ENCODE measurements at places on chromosomes 11 and 22.
A peak's percentile ranks its signal among the peaks of the same experiment; 100 is the strongest.

DNA sequence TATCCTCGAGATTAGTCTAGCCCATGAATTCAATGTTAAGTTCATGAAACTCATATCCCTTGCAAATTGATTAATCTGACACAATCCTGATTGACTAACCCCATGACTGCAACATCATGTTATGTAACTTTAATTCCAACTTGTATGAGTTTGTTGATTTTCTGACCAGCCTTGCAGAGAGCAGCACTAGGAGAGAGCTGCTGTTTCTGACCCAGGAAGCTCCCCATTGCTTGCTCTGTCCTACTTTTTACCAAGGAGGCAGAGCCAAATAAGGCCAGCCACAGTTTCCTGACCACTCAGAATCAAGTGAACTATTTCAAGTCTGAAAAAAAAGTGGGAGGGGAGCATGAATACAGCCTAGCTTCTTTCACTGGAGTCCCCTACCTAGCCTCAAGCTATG lies 13.2 kb downstream of the MPZL3 start:
- no peak for DNase-seq

DNA sequence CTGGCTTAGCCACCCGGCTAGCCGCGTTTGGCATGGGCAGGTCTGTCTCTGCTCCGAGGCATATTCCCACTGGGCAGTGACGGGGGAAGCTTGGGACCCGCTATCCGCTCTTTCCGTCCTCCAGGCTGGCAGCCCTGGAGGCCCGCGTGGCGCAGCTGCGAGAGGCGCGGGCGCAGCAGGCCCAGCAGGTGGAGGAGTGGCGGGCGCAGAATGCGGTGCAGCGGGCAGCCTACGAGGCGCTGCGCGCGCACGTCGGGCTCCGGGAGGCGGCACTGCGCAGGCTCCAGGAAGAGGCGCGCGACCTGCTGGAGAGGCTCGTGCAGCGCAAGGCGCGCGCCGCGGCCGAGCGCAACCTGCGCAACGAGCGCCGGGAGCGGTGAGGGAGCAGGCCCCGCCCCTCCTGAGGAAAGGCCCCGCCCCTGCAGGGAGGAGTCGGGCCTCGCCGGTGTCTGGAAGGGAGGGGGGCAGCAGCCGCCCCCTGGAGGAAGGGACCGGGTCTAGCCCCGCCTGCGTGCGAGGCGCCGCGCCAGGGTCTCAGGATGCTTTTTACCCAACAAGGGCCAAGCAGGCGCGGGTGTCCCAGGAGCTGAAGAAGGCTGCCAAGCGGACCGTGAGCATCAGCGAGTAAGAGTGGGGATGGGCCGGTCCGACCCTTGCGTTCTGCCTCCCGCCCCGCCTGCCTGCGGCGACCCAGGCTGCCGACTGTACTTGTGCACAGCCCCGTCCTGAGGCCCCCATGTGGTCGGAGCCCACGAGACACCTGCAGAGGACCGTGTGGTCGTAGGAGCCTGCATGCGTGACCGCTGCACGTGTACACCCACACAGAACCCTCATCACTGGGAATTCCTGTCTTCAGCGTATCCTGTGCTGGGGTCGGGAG lies 7.9 kb downstream of the ATG16L2 start:
- DNase-seq: peak; percentile 90

GRCh38 chr11:67584205-67584880 lies 731 bp downstream of the GSTP1 start:
- DNase-seq: peak; percentile 38

DNA sequence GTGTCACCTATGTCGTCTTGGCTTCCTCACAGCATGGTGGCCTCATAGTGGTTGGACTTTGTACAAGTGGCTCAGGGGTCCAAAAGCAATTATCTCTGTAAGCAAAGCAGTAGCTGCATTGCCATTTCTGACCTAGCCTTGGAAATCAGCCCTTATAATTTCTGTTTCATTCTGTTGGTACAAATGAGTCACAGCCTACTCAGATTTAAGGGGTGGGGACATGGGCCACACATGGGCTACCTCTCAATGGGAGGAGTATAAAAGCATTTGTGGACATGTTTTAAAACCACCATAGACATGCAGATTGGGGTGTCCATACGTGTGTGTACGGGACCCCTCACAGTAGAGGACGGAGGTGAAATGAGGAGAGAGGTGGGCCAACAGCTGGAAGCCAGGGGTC lies 41.6 kb downstream of the CHRDL2 start:
- DNase-seq: no peak

DNA sequence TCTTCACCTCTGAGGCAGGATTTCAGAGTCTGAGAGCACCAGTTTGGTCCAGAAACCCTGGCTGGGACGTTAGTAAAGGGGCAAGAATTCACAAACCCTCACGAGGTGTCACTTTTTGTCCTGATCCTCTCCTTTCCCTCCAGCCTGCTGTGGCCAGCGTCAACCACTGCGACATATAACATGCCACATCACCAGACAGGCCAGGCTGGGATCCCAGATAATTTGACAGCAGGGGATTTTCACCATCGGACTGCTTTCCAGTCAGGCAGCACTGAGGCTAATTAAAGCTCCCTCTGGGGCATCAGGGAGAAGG lies 36.8 kb upstream of the RBFOX2 start:
- DNase-seq: no peak

DNA sequence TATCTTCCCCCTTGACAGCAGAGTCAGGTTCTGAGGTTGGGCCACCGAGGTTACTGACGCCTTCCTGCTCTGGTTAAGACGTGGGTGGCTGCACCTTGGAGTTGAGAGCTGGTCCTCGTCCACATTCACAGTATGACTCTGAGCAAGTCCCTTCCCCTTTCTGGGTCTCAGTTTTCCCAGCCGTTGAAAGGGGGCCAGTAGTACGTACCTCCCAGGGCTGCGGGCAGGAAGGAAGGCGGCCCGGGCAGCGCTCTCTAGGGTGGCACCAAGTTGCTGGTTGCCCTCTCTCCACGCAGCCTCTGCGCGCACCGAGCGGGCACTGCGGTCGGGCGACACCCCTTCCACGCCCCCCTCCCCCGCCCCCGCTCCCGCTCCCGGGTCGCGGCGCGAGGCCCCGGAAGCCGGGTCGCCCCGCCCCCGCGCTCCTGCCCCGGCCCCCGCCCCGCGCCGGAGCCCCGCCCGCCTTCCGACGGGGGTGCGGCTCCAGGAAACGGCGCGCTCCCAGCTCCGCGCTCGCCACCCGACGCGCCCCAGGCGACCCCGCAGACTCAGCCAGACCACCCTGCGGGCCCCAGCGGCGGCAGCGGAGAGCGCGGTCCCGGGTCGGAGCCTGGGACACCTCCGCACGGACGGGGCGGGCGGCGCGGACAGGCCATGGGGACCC lies at the start of gene EHBP1L1:
EHBP1L1 (plus strand) TSS at position 486 of the 664 bp plus-strand sequence. CDS start 250 bp downstream, outside the sequence.
- DNase-seq: peak; percentile 71

DNA sequence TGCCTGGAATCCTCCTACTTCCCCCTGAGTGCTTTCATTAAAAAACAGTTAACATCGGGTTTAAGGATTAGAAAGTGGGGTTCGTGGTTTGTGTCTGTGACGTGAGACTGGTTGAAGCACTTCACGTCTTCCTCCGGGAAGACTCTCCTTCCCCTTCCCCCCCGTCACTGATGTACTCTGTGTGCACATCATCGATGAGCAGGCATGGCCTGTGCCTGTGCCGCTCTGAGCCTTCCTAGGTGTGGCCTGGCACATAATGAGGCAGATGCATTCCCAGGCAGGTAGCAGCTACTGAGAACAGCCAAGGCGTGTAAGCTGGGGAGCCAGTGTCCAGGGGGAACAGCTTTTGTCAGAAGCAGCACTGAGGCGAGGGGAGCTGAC lies 93.8 kb downstream of the BCR start:
- DNase-seq: no peak

DNA sequence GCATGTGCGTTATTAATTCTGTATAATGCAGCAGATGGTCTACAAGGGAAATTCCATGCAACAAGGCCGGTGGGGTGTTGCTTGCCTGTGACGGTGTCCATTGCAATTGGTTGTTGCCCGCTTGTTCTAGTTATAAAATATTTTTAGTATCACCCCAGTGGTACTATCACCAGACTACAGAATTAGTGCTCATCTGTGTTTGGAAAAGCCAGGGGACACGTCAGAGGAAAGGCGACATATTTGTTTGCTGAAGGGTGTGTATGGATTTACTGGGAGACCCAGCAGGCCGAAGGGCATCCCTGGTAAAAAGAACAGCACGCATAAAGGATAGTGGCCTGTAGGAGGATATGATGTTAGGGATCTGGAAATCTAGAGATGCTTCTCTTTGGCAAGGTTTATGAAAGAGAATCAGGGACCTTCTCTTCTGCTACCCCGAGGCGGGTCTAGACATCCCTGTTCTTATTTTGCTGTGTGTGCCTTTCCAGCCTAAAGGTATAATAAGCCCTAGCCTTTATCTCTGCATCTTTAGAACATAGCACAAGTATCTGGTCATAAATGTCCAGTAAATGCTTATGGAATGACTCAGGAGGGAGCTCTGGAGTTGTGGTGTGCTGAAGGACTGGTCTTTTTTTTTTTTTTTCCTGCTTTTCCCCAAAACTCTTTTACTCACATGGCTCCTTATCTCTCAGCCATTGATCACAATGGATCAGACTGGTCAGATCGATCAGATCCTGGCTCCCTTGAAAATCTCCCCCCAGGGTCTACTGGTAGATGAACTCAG lies 90.9 kb downstream of the LDLRAD3 start:
- no peak for DNase-seq

GRCh38 chr11:125088123-125088522 lies 23.3 kb downstream of the TMEM218 start:
- no peak for DNase-seq

- DNase-seq: no peak
Measured at GRCh38 chr11:126385991-126386728, 30.7 kb downstream of the ST3GAL4 start.

GRCh38 chr11:72263361-72263760 lies 19.4 kb upstream of the PHOX2A start:
- no peak for DNase-seq

DNA sequence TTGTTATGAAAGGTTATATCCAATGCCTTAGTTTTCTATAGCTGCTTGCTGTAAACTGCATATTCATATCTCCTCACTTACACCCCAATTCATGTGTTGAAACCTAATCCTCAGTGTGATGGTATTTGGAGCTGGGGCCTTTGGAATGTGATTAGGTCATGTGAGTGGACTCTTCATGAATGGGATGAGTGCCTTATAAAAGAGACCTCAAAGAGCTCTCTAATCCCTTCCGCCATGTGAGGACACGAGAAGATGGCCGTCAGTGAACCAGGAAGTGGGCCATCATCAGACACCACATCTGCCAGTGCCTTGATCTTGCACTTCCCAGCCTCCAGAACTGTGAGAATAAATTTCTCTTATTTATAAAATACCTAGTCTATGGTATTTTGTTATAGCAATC lies 79.3 kb downstream of the CYP2R1 start:
- no peak for DNase-seq

DNA sequence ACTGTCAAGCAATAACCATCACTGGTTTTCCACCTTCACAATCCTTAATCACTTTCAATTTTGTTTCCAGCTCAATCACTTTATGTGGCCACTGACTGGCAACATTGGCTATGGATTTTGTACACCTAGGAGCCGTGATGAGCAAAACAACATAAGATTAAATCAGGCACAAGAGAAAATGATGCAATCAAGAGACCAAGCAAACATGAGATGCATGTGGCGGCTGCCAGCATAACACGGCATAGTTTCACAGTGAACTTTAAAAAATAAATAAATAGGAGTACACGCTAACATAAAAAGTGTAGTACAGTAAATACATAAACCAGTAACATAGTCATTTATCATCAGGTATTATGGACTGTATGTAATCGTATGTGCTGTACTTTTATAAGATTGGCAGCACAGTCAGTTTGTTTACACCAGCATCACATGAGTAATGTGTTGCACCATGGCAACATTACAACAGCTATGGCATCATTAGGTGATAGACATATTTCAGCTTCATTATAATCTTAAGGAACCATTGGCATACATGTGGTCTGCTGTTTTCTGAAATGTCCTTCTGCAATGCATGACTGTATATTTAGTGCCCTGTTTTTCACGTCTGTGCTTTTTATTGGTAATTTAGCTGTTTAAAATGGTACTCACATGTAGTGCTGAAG lies 83.3 kb upstream of the PRDM11 start:
- DNase-seq: no peak

DNA sequence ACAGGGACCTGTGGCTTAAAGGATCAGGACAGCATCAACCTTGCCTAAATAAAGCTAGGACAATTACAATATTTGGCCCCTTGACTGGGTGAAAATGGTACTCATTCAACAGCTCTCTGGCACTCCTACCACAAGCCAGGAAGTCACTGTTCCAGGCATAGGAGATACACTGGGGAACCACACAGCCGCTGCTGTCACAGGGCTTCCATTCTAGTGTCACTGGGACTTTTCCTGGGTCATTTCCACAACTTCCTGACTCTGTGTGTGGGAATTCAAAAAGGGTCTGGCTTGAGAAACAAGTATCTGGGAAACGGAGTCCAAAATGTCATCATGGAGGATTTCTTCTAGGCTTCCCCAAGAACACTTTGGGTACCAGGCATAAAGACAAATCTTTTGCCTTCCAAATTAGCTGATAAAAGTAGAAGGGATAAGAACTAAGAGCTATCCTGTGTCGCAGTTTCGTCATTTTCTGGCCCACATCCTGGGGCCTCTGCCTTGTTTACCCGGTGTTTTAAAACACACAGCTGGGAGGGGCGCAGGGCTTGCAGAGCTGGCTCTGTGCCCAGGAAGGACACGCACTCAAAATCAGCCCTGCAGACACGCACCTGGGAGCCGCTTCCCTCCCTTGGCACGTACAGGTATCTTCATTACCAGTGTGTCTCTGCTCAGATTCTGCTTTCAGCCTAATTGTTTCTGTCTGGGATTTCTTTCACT lies 38.0 kb downstream of the TMEM45B start:
- peak; percentile 56 for DNase-seq

DNA sequence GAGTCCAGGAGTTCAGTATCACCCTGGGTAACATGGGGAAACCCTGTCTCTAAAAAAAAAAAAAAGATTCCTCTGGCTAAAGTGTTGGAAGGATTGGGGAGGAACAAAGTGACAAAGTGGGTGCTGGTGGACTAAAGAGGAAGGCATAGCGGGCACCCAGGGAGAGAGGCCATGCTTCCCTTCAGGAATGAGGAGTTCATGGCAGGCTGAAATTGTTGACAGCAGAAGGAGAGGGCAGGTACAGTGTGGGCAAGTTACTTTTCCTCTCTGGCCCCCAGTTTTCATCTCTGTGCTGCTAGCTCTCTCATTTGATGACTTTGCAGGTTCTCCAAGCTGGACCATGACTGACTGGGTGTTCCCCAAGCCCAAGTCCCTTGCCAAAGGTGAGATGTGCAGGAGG lies 4.4 kb upstream of the SYT13 start:
- DNase-seq: no peak

DNA sequence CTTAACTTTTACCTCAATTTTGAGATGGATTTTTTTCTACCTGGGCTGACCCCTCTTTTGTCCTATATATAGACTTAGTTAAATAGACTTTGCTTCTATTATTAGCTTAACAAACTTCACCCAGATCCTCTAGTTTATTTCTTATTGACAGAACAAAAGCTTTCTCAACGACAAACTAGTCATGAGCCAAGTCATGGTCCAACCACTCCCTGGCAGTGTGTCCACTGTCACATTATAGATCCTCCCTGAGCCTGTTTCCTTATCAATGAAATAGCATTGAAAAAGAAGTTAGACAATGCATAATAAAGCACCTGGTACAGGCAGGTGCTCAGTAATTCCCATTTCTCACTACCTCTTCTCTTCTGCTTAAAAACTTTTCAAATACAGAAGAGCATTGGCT lies 155.1 kb downstream of the SPON1 start:
- DNase-seq: no peak

- no peak for DNase-seq
Measured at GRCh38 chr11:94023856-94024255, 2.7 kb downstream of the HEPHL1 start.

- no peak for DNase-seq
Measured at GRCh38 chr11:62712276-62712812, 4.9 kb downstream of the GNG3 start.
